Calu3 (cell line): ENCODE measurements at places on chromosomes 5 and 9.
A peak's percentile ranks its signal among the peaks of the same experiment; 100 is the strongest.

DNA sequence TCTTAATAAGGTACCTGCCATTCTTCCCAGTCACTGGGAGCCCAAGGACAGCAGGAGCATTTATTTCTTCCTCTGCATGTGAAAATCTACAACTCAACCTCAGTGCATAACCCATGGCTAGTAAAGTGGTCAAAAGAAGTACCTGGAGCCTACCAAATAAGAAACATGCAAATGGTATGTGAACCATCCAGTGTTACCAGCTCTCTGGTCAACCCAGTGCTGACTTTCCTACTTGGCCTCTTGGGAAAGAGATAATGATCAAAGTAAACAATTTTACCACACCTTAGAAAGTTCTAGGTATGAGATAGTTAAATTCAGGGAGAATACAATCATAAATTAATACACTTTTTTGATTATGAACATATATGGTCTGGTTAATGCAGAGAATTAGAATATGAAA is 325.6 kb downstream of the ENC1 start:
- peak; percentile 40 for DNase-seq

- DNase-seq = no peak
Observed at GRCh38 chr9:95755421-95755730, 120.1 kb upstream of the ERCC6L2 start.

DNA sequence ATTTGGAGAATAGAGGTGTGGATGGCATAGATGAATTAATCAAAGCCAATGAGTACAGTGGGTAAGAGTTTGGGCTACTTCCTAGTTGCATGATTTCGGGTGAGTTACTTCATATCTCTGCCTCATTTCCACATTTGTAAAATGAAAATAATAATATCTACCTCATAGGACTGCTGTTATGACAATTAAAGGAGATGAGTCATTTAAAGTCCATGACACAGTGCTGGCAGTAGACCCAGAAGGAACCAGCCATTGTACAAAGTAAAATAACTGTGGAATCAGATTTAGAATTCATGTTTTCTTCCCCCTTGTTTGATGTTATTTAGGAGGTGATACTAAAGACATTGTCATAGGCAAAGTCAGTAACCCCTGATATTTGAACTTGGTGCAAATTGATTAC is 139.5 kb upstream of the SLC27A6 start:
- no peak for DNase-seq

- DNase-seq = peak; percentile 71
Observed at GRCh38 chr9:4762108-4762885, 21.3 kb upstream of the AK3 start.

- no peak for DNase-seq
Observed at GRCh38 chr9:91420501-91421127, 3.0 kb downstream of the NFIL3 start.

DNA sequence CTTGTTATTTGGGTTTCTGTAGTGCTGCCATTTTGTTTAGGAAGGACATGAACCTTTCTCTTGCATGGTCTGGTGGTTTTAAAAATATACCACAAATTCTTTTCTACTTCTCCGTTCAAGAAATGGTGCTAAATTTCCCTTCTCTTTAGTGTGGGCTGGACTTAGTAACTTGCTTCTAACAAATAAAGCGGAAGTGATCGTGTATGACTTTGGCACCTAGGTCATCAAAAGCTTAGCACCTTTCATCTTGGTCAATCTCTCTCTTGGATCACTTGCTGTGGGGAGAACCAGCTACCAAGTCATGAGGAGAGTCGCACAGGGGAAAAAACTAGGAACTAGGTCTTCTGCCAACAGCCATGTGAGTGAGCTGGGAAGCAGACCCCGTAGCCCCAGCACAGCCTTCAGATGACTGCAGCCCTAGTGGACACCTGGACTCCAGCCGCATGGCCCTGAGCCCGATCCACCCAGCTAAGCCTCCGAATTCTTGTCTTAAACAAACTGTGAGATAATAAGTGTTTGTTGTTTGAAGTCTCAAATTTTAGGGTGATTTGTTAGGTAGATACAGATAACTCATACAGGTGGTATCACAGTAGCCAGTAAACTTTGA is 87.7 kb upstream of the CKMT2 start:
- no peak for DNase-seq

DNA sequence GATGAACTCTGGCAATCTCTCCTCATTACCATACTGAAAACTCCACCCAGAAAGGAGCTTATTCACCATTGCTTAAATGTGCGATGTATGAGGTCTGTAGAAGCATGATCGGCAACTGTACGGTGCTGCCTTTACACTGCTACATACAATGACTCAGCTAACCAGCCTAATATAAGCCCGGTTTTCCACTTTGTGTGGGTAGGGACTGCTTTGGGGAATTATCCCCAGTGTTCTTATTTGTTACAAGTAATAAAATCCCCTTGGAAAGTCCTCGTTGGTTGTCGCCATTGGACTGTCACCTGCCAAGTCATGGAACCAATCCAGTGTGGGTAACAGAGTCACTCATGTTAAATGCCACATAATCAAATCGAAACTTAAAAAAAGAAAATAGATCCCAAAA is 23.5 kb upstream of the TENT2 start:
- DNase-seq = no peak

DNA sequence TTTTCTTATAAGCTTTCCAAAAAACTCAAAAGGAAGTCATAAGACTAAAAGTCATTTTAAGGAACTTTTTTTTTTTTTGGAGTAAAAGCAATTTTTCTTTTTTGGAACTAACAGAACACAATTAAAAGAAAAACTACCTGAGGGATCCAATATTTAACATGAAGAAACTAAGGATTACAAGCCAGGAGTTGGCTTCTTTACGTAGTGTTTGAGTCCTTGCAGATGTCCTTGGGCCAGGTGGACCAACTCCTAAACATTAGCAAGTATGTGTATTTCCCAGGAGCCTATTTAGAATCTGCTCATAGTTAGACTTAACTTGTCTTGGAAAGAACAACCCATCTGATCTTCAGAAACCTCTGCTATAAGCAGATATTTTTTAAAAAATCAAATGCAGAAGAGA is 154.1 kb upstream of the EFNA5 start:
- no peak for DNase-seq

GRCh38 chr5:161078793-161079192 is 226.8 kb upstream of the ATP10B start:
- DNase-seq = no peak
